ENCODE measurements at places on chromosomes 3 and 15. TPM values are rescaled to one million over a fixed set of nuclear protein-coding genes. Genes with fewer than 3 reads are reported as not detected.

SOX14 gene
- total RNA-seq = 0.70 TPM

CCR2 gene
- not detected for total RNA-seq

ALG1L2 gene
- total RNA-seq = 0.89 TPM

KCNMB2 gene
- not detected for total RNA-seq

C3orf70 gene
- total RNA-seq = 0.64 TPM

CFAP100 gene
- not detected for total RNA-seq

TGM4 gene
- not detected for total RNA-seq

SECISBP2L gene
- 30.4 TPM for total RNA-seq

MESP2 gene
- total RNA-seq = 0.66 TPM

C3orf20 gene
- not detected for total RNA-seq

NKIRAS1 gene
- total RNA-seq = 6.8 TPM

SAXO2 gene
- 3.8 TPM for total RNA-seq

CX3CR1 gene
- total RNA-seq = 0.37 TPM

SPTBN5 gene
- total RNA-seq = 2.0 TPM

PLOD2 gene
- total RNA-seq = 36.6 TPM

CASR gene
- 0.16 TPM for total RNA-seq

HTR3C gene
- not detected for total RNA-seq

AQP9 gene
- total RNA-seq = not detected

CAMK2N2 gene
- 13.1 TPM for total RNA-seq

NR2E3 gene
- 0.57 TPM for total RNA-seq

PIGZ gene
- 0.55 TPM for total RNA-seq

CPN2 gene
- 0.09 TPM for total RNA-seq

SMAD6 gene
- 10.4 TPM for total RNA-seq

CAMK1 gene
- total RNA-seq = 5.9 TPM

MBNL1 gene
- 16.0 TPM for total RNA-seq

KBTBD13 gene
- 0.05 TPM for total RNA-seq

BSN gene
- total RNA-seq = 2.8 TPM

TM4SF4 gene
- 2.0 TPM for total RNA-seq

LXN gene
- total RNA-seq = 4.4 TPM

ARPP21 gene
- not detected for total RNA-seq

RAB7A gene
- total RNA-seq = 184 TPM

PML gene
- 47.7 TPM for total RNA-seq

SLC6A1 gene
- total RNA-seq = 0.72 TPM

ACP3 gene
- 2.5 TPM for total RNA-seq

TRPM7 gene
- total RNA-seq = 26.2 TPM

PPP1R14D gene
- 0.25 TPM for total RNA-seq

PTPN23 gene
- total RNA-seq = 53.5 TPM

MYO5C gene
- total RNA-seq = 22.5 TPM

REC114 gene
- total RNA-seq = not detected

FANCD2OS gene
- total RNA-seq = not detected

EIF1B gene
- total RNA-seq = 93.2 TPM

ZNF660 gene
- total RNA-seq = 7.8 TPM

MCF2L2 gene
- 7.3 TPM for total RNA-seq

LRRC2 gene
- total RNA-seq = 4.0 TPM

CDCP1 gene
- 14.6 TPM for total RNA-seq

LRRIQ4 gene
- 0.09 TPM for total RNA-seq

HMG20A gene
- 65.1 TPM for total RNA-seq
